ENCODE measurements at places on chromosomes 3 and 15. TPM values are rescaled to one million over a fixed set of nuclear protein-coding genes. Genes with fewer than 3 reads are reported as not detected.
A peak's percentile ranks its signal among the peaks of the same experiment; 100 is the strongest.

The LARP6 gene
- total RNA-seq: 1.9 TPM

The ADGRG7 gene
- 17.0 TPM for total RNA-seq

The P4HTM gene
- total RNA-seq: 13.7 TPM

The TFG gene
- 50.2 TPM for total RNA-seq

The ZIC4 gene
- 0.45 TPM for total RNA-seq

The CXCR6 gene
- total RNA-seq: not detected

The NTRK3 gene
- total RNA-seq: 0.38 TPM

The IL17RB gene
- 23.2 TPM for total RNA-seq

The SUCNR1 gene
- 1.8 TPM for total RNA-seq

The RTP1 gene
- total RNA-seq: not detected

GRCh38 chr15:23079766-23080165 lies 40.4 kb upstream of the TUBGCP5 start:
- DNase-seq: no peak

DNA sequence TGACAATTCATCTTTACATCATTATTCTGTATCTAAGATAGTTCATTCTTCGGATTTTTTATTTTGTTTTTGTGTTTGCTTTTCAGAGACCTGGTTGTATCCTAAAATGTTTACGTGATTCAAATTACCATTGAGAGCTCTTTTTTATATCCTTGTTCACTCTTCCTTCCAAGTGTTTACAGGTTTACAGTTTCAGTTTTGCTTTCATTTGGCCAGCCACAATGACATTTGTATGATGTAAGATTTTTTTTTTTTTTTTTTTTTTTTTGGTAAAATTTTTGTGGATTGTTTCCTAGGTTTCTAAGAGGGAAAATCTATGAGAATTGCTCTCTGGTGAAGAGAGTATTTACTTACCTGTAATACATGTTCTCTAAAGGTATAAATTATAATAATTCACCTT lies 55.0 kb downstream of the SETD5 start:
- no peak for DNase-seq

- DNase-seq: no peak
These were observed 9.1 kb downstream of the PLA2G4D start for GRCh38 chr15:42085236-42085605.

- DNase-seq: no peak
These were observed 277.6 kb upstream of the CFAP20DC start for GRCh38 chr3:59327376-59327808.

- no peak for DNase-seq
These were observed 1.3 kb upstream of the TRIM59 start for GRCh38 chr3:160450846-160451245.

GRCh38 chr15:43932907-43933306 lies 106.1 kb downstream of the WDR76 start:
- no peak for DNase-seq

DNA sequence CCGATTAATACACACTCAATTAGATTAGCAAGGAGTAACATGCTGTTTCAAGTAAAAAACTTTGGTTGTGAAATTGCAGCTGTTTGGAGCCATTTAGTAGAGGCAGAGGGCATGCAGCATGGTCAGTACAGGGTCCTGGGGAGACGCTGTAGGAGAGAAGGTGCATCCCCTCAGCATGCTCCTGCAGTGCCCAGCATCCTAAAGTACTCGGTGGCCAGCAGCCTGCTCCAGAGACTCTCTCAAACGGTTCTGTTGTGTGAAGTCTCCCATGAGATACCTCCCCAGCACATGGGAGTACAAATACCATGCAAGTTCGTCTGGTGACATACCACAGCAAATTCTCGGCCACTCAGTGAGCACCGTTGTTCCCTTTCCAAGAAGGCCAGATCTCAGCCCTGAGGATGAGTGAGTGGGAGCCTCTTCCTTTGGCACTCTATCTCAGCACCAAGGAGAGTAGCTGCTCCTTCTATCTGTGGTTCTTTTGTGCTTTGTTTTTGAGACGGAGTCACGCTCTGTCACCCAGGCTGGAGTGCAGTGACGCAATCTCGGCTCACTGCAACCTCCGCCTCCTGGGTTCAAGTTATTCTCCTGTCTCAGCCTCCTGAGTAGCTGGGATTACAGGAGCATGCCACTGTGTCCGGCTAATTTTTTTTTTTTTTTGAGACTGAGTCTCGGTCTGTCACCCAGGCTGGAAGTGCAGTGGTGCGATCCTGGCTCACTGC lies 72.7 kb downstream of the TJP1 start:
- DNase-seq: no peak

GRCh38 chr3:188198760-188199327 lies 44.9 kb downstream of the LPP start:
- no peak for DNase-seq

DNA sequence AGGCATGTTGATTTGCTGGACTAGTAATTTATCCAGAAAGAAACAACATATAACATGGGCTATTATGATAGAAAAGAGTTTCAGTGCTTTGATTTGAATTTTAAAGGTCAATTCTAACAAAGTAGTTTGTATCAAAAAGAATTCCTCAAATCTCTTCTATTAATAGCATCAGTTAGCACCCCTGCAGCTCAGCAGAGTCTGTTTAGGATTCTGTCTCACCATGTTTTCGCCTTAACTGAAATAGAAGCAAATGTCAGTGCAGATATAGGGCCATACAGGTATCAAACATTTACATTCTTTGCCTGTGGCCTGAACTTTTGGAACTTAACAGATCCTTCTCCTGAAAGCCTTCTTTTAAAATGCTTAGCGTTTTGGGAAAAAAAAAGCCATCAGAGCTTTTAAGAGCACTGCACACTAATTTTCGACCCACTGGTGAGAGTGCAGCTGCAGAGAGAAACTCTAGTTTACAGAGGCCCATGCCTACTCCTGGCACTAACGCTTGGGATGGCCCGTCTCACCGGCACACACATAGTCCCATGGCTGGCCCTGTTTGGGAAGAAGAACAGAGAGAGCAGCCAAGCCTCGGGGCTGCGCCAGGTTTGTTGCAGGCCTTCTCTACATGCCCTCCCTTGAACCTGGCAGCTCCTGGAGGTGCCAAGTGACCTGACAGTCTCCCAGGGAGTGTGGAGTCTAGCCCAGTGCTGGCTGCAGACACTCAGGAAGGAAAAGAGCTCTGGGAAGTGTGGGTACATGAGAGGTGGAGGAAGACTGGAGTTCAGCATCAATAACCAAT lies 9.9 kb upstream of the PAQR9 start:
- peak; percentile 95 for DNase-seq

DNA sequence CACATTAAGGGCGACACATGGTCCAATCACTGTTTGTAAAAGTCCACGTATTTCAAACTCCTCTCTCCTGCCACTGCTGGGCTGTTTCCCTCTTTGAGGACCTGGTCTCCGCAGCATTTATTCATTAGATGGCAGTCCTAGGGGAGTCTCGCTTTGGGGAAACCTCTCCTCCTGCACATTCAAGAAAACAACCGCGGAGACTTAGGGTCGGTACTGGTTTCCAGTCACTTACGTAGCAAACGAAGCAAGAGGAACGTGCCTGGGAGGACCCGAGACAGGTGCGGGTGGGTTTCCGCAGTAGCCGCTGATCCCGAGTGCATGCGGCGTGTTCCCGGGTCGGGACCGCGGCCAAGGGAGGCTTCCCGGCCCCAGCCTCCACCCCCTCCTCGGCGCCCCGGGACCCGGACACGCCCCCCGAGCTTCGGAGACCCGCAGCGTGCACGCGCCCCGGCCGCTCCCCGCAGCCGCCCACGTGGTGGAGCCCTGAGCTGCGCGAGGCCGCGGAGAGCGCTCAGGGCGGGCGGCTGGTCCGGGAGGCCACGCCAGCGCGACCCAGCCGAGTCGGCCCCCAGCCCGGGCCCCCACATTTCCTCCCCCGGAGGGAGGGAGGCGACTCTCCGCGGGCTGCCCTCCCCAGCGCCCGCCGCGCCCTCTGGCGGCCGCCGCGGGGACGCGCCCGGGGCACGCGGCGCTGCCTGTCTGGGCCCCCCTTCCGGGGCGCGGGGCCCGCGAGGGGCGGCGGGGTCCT lies 1.1 kb upstream of the IGF1R start:
- DNase-seq: peak; percentile 67

GRCh38 chr3:4766716-4767499 lies 212.3 kb upstream of the BHLHE40 start:
- no peak for DNase-seq

GRCh38 chr3:14725013-14725412 lies 50.1 kb downstream of the C3orf20 start:
- DNase-seq: no peak

DNA sequence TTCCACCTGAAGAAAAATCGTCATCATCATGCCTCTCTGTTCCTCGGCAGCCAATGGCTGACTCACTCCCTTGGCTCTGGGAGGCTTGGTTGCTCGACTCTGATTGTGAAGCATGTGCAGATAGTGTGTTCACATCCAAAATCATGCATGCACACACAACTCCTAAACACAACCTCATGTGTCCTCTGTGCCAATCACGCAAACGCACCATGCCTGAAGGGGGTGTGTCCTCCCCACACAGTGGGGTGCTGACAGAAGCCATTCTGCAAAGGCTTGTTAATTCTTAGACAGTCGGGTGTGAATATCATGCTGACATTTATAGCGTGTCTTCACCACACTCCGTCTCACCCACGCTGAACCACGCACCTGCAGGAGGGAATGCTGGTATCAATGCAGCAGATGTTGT lies 11.4 kb upstream of the CCDC174 start:
- DNase-seq: no peak

- no peak for DNase-seq
These were observed 13.6 kb upstream of the DAG1 start for GRCh38 chr3:49456466-49456865.

DNA sequence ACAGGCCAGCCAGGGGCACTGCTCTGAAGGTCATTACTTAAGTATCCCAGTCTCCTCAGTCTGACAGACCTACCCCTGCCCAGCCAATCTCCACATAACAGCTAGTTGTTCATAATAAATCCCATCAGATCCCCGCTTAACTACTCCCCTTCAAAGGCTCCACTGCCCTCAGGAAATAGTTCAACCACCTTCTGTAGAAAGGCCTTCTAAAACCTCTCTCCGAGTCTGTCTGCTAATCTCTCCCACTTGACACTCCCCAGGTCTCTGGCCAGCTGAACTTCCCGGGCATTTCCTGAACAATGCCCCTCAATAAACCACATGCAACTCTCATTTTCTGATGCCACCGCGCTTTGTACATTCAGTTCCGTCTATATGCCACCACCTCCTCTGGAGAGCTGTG lies 6.0 kb downstream of the PRC1 start:
- no peak for DNase-seq

DNA sequence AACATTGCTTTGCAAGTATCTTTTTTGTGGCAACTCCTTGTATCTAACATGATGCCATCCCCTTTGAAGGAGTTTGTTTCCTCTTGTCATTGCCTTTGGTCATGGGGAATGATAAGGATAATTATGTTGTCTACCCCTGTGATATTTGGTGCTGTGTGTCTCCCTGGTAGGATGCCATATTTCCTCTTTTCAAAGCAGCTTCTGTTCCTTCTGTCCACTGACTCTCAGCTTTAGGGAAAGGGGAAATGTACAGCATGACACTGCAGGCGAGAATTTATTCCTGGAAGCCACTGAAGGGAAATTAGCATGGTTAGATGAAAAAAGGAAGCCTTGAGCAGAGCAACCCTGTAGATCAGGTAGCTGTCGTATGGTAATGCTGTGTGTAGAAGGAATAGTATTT lies 576.7 kb downstream of the CADM2 start:
- no peak for DNase-seq

GRCh38 chr3:150253622-150254021 lies 154.5 kb upstream of the TSC22D2 start:
- DNase-seq: peak; percentile 74

DNA sequence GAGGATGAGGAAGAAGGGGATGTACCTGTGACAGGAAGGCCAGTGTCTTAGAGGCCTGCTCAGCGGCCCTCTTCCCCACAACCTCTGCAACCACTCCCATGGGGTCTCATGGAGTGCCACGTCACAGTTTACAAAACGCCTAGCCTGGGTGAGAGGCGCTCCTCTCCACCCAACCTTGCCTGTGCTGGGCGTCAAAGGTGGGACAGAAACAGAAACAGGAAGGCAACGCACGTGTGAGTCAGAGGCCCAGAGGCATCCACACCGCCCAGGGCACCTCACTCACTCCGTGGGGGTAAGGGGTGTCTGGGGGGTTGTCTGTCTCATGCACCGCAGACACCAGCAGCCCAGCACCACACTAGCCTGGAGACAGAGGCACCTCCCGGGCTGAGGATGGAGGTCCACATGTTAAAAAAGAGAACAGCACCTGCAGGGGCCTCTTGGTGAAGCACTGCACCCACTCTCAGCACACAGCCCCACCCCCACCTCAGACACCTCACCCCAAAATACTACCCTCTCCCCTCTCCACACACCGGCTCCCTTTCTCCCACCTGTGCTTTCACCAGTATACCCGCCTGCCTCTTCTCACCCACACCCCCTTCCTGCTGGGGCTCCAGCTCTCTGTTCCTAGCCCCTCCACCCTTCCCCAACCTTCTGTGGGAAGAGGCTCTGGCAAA lies 4.7 kb upstream of the CALML4 start:
- no peak for DNase-seq

GRCh38 chr3:40088527-40089170 lies 220.9 kb upstream of the EIF1B start:
- DNase-seq: no peak

DNA sequence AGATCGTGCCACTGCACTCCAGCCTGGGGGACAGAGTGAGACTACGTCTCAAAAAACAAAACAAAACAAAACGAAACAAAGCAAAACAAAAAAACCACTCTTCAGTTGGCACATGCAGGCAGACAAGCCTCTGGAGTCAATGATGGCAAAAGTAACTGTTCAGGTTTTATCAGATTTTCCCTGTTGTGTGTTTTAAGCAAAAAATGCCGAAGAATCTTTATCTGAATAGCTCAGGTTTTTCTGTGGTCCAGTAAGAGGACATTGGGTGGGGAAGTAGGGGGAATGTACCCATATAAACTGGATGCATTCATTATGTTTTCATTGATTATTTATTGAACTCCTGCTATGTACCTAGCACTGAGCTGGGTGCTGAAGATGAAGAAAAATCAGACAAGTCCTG lies 20.8 kb upstream of the BCL2A1 start:
- DNase-seq: no peak

- no peak for DNase-seq
These were observed 84.1 kb downstream of the TP63 start for GRCh38 chr3:189714991-189715961.

GRCh38 chr15:83498374-83498773 lies 51.2 kb downstream of the SH3GL3 start:
- DNase-seq: no peak

- DNase-seq: peak; percentile 41
These were observed 10.1 kb upstream of the ITGA11 start for GRCh38 chr15:68442041-68442440.

DNA sequence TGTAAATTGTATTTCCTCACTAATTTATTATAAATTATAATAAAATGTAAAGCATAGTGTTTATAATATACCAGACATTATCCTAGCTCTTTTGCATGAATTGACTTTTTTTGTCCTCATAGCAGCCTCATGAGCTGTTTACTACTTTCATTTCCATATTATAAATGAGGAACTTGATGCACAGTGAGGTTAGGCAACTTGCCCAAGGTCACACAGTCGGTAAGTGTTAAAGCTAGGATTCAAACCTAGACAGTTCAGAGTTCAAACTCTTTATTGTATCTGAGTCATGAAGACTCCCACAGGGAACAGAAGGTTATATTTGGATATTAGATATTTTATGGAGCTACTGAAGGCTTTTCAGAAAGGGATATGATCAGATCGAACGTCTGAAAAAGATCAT lies 322.2 kb upstream of the SATB1 start:
- no peak for DNase-seq
